PC-3 (cell line): ENCODE measurements at places on chromosomes 3 and 15. TPM values are rescaled to one million over a fixed set of nuclear protein-coding genes. Genes with fewer than 3 reads are reported as not detected.

DNA sequence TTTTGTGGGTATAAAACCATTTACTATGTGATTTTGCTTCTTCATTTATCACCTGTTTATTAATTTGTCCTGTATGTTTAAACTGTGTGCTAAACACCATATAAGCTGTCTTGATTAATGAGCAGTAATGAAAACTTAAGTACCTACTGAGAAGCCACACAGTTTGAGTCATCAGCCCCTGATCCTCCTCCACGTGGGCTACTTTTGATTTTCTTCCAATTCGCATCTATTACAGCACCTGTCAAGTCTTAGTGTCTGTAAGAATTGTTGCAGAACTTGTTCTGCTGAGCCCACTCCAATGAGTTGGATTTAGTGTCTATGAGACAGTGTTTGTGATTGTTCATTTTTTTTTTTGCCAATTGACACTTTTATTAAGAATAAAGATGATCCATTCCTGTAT, 16.8 kb downstream of the EPHA6 start:
- peaks cover 5% of the 10 kb centered on the region; the same call in 1 of the 2 replicates for H3K4me1 ChIP-seq
- H3K27ac ChIP-seq = no peak overlapping the region
- peak; percentile 59 for DNase-seq
- H3K36me3 ChIP-seq = no peaks in the 10 kb centered on the region
- no peaks in the 10 kb centered on the region for H3K27me3 ChIP-seq
- H3K4me3 ChIP-seq = no peak overlapping the region

GRCh38 chr3:16768956-16769355, 115.8 kb upstream of the PLCL2 start:
- DNase-seq = peak; percentile 21
- no peaks in the 10 kb centered on the region for H3K27me3 ChIP-seq
- H3K4me1 ChIP-seq = peaks cover 22% of the 10 kb centered on the region
- no peaks in the 10 kb centered on the region for H3K36me3 ChIP-seq

GRCh38 chr15:101010781-101011180, 91.6 kb downstream of the LRRK1 start:
- H3K4me1 ChIP-seq = peaks cover 14% of the 10 kb centered on the region
- H3K4me3 ChIP-seq = no peak overlapping the region
- H3K27me3 ChIP-seq = no peaks in the 10 kb centered on the region
- H3K27ac ChIP-seq = no peak overlapping the region
- 0 out of 2 replicates have a peak, but pooled peaks cover 4% of the 10 kb centered on the region for H3K36me3 ChIP-seq

Gene ZNF80
- total RNA-seq = not detected in 2 replicates

- H3K4me1 ChIP-seq = 0 out of 2 replicates have a peak, but pooled peaks cover 8% of the 10 kb centered on the region
- peak; percentile 60 for DNase-seq
- H3K4me3 ChIP-seq = peak within 1 kb of the TSS; percentile 83
- H3K27me3 ChIP-seq = peaks cover 13% of the 10 kb centered on the region
- H3K27ac ChIP-seq = no peak within 1 kb of the TSS
These were observed at the start of gene EOMES for GRCh38 chr3:27721717-27722564. Gene EOMES, minus strand, starts transcription at chr3:27722323. Its CDS starts 29 bp downstream, at chr3:27722294.

DNA sequence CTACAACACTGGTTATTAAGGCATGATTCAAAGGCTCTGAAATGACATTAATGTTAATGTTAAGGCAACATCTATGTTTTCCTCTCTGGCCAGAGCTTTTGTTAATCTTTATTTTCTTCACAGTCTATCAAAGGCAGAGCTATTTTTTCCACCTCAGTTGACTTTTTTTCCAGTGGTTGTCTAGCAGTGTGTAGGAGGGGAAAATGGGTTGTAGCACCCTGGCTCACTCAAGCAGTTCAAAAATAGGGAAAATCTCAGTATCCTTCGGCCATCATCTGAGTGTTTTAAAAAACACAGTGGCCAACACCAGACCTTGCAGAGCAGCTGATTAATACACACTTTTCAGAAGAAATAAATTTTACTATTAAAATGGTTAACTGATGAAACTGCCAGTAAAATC, 21.4 kb downstream of the CBLB start:
- no peaks in the 10 kb centered on the region for H3K27me3 ChIP-seq
- H3K27ac ChIP-seq = no peak overlapping the region
- H3K36me3 ChIP-seq = no peaks in the 10 kb centered on the region
- no peak for DNase-seq

- no peak overlapping the region for H3K4me3 ChIP-seq
- no peaks in the 10 kb centered on the region for H3K27me3 ChIP-seq
- no peaks in the 10 kb centered on the region for H3K36me3 ChIP-seq
- no peaks in the 10 kb centered on the region for H3K4me1 ChIP-seq
- H3K27ac ChIP-seq = no peak overlapping the region
These were observed 170.3 kb upstream of the SLC24A5 start for GRCh38 chr15:47950447-47950846.

GRCh38 chr3:195159814-195160165, 111.2 kb downstream of the XXYLT1 start:
- no peaks in the 10 kb centered on the region for H3K36me3 ChIP-seq
- peak; percentile 19 for DNase-seq
- H3K27ac ChIP-seq = peak overlapping the region; percentile 31
- H3K4me3 ChIP-seq = no peak overlapping the region
- H3K27me3 ChIP-seq = no peaks in the 10 kb centered on the region
- peaks cover 28% of the 10 kb centered on the region for H3K4me1 ChIP-seq
